Stimulated activated CD8-positive, alpha-beta memory T cell treated with anti-CD3 and anti-CD28 coated beads, Interleukin-4, amount 100 ng/mL, for 24 hours (primary cell): ENCODE measurements at places on chromosomes 2 and 18.

GRCh38 chr2:26313446-26313845 is 32.5 kb upstream of the SELENOI start:
- DNase-seq, result no peak

GRCh38 chr2:189631849-189632248 is 29.4 kb upstream of the ASNSD1 start:
- DNase-seq, result no peak

DNA sequence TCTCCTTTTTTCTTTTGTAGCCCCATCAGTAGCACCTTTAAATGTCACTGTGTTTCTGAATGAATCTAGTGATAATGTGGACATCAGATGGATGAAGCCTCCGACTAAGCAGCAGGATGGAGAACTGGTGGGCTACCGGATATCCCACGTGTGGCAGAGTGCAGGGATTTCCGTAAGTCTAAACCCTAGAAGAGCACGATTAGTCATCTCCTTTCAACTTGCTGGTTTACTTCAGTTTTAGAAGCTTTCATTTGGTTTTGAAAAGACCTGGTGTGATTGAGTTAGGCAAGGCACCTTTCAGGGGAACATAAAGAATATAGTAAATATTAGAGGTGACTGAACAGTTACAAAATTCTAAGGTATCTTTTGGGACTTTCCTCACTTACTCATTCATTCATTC is 72.2 kb upstream of the TMEM87B start:
- DNase-seq, result no peak

GRCh38 chr18:67517444-67517765 is 885 bp upstream of the DSEL start:
- DNase-seq, result no peak

DNA sequence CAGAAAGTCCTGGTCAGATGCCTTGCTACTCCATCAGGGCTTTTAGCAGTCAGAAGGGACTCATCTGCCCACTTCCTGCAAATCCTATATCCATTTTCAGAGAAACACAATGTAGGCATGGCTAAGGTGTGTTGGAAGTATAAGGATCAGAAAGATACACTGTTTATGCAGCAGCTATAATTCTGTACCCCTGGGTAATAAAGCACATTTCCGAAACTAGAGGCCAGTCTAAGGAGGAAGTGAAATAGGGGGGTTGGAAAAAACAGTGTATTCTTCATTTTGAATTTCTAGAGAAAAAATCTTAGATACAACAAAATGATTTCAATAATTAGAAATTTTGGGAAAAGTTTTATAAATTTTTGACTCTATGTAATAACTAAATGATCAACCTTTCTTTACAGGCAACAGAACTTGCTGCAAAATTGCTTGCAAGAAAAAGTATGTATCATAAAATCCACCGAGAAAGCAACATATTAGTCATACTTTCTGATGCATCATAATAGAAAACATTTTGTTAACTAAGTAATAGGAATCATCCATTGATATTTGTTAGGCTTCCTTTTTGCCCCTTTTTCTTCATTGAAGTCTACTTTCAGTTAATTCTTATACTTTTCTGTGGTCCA is 47.4 kb downstream of the FSIP2 start:
- no peak for DNase-seq

- DNase-seq, result no peak
Observed at GRCh38 chr2:23106242-23106785, 278.7 kb upstream of the KLHL29 start.

- no peak for DNase-seq
Observed at GRCh38 chr2:214378455-214379103, 32.3 kb upstream of the VWC2L start.

DNA sequence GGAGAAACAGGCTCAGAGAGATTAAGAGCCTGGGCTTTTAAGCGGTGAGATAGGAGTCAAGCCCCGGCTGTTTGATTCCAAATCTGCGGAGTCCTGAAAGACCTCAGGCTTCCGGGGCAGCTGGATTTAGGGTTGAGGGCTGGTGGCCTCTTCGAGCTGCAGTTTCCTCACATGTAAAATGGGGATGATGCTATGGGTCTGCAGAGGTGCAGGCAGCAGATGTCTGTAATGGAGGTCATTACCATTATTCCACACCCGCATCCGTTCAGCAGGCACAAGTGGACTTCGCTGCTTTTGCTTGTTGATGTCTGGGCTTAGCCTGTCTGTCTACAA is 175.6 kb upstream of the HS6ST1 start:
- DNase-seq, result no peak

DNA sequence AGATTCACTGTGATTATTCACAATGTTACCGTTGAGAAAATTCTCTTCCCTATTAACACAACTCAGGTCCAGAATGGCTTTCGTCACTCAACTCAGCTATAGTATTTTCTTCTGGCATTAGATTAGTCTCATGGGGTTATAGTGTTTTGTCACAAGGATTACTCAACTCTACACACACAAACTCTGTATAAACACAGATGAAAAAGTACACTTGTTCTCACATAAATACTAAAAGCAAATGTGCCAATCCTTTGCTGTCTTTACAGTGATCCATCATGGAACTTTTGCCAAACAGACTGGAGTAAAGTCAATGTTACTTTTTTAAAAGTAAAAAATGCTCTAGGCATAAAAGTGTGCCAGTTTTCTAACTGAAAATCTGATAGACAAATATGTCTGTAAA is 267.6 kb downstream of the RBM43 start:
- DNase-seq, result no peak

DNA sequence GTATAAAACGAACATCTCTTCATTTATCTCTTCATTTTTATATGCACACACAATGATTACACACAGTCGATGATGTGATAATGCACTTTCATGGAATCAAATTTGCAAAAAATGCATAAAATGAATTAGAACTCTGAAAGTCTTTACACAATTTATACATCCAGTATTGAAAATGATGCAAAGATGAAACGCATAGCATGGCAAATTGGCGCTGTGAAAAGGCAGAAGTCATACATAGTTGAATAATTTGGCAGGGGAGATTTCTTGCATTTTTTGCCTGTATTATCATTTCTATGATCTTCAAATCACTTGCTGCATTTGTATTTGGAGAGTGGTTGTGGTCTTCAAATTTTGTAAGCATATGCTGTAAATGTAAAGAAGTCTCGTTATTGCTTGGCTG is 150.7 kb upstream of the LGALSL start:
- DNase-seq, result no peak

DNA sequence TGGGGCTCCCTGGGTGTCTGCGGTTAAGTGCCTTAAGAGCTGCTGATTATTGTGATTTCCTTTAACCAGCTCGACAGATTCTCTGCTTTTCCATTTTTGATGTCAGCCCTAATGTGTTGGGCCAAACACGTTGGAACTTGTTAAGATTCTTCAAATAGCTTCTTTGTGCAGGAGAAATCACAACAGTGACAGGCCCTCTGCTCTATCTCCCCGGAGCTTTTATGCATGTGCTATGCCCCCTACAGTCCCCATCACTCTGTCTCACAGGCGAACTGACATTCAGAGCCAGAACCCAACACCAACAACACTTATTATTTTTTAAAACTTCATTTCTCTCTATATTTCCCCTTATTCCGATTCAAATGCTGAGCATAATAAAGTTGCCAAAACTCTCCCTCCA is 371.7 kb upstream of the CELF4 start:
- no peak for DNase-seq

GRCh38 chr2:234289834-234290590 is 206.9 kb downstream of the ARL4C start:
- no peak for DNase-seq

DNA sequence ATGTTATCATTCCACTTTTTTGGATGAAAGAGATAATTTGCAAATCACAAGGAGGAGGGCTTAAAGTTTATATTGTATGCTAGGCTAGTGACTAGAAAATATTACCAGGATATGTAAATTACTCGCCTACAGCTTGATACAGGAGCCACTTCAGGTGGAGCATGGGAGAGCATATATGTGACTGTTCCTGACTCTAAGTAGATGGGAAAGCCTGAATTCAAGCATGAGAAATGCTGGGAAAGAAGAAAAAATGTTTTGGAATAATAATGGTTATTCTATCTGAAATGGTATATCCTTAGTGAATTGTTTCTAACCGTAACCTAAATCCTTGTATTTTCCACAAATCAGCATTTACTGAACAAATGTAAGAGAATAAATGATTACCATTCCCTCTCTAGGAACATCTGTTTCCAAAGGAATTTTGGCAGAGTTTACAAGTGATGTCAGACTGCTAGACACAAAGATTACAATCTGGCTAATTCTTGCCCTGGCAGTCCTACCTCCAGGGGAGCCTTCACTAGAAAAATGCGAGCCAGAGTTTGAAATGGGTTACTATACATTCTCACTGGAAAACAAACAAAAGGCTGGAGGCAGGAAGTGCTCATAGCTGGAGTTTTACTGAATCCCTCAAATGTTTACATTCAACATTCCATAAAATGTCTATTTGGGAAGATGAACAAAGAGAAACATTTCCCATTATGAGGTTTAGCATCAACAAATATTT is 129.4 kb upstream of the MAPRE2 start:
- DNase-seq, result no peak
